ENCODE measurements at places on chromosomes 11 and 22. TPM values are rescaled to one million over a fixed set of nuclear protein-coding genes. Genes with fewer than 3 reads are reported as not detected.

GRCh38 chr22:35218079-35218478 is 39.2 kb upstream of the HMGXB4 start:
- no peak for DNase-seq

The FAM111B gene
- 6.8 TPM for total RNA-seq

DNA sequence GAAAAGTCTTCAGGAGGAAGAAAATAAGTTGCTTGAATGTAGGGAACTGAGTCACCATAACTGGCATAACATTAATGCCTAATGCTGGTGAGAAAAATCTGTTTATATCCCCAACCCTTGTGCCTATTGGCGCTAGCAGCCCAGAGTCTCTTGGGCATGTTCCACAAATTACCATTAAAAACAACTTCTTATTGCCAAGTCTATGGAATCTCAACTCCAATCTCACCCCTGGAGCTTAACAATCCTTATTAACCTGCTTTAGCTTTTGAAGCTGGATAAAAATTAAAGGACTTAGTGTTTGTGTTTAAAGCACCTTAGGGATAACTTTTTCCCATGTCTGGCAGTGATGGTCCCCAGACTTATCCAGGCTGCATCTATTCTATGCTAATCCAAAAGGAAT is 143.0 kb downstream of the APIP start:
- DNase-seq: no peak

- DNase-seq: no peak
These were observed 52.7 kb upstream of the MYEOV start for GRCh38 chr11:69241075-69241740.

DNA sequence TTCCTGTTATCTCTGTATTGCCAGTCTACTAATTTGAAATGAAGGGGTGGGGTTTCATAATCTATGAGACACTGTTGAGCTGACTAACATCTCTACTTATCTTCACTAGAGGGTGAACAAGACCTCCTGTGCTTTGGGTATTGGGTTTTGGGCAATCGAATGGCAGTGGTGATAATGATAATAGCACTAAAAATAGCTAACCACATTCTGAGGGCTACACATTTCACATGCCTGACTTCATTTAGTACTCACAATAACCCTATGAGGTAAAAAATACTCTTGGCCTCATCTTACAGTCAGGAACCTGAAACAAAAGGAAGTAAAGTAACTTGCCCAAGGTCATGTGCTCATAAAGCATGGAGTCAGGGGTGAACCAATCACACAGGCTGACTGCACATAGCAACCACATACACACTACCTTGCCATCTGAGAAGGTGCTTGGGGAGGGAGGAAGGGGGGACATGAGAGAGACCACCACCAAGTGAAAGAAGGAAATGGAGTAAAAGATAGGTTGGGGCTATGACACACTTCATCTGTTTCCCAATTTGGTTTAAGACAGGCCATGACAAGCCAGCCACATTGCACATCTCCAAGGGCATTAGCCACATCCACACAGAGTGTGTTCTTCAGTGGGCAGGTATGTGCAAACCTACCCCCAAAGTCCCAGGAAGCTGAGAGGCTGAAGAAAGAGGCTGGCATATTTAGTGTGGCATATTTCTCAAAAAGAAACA is 387.6 kb upstream of the DDI1 start:
- DNase-seq: no peak

- DNase-seq: no peak
These were observed 315.8 kb downstream of the CTTN start for GRCh38 chr11:70713988-70714665.

- no peak for DNase-seq
These were observed 79.7 kb downstream of the LARGE2 start for GRCh38 chr11:46002189-46002588.

GRCh38 chr11:128854841-128855240 is 12.3 kb downstream of the KCNJ1 start:
- no peak for DNase-seq

The C22orf39 gene
- total RNA-seq: 26.3 TPM

DNA sequence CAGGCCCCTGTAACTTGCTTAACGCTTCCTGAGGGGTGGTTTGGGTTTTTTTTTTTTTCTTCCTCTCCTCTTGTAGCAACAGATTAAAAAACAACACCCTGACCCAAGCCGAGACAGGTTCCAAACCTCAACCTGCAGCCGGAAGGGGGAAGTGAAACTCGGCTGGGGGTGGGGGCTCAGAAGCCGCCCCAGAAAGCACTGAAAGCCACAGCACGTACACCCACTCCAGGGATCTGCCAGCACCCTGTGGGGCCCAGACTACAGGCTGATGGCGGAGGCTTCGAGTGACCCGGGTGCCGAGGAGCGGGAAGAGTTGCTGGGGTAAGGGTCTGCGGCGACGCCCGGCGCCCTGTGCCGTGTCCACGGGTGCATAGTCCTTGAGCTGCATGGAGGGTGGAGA is at the start of gene LSP1:
TSS of gene LSP1 (plus strand) at position 208 of the 400 bp plus-strand sequence. CDS start at position 269, 61 bp downstream.
- no peak for DNase-seq

DNA sequence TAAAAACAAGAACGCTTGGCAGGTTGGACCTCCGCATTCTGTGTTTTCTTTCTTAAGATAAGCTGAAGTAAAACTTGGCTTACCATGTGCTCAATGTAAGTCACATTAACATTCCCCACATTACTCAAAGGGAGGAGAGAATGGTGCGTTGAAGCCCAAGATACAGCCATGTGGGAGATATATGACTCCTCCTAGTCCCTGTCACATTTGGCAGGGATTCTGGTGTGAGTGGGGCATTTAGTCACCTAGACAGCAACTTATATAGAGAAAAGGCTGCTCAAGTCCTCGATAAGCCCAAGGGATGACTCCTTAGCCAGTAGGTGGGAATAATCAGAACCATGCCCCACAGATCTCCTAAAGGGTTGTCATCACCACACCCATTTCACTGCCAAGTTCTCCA is 4.6 kb downstream of the PRSS23 start:
- DNase-seq: no peak

- DNase-seq: peak; percentile 37
These were observed 41.1 kb downstream of the RBFOX2 start for GRCh38 chr22:35987487-35987886.

The SLC29A2 gene
- total RNA-seq: 0.63 TPM

GRCh38 chr22:25176175-25176574 is 23.5 kb upstream of the CRYBB3 start:
- DNase-seq: no peak

- DNase-seq: no peak
These were observed 20.3 kb upstream of the APLP2 start for GRCh38 chr11:130049328-130049771.

The KCNA4 gene
- not detected for total RNA-seq

The SPA17 gene
- 9.6 TPM for total RNA-seq

DNA sequence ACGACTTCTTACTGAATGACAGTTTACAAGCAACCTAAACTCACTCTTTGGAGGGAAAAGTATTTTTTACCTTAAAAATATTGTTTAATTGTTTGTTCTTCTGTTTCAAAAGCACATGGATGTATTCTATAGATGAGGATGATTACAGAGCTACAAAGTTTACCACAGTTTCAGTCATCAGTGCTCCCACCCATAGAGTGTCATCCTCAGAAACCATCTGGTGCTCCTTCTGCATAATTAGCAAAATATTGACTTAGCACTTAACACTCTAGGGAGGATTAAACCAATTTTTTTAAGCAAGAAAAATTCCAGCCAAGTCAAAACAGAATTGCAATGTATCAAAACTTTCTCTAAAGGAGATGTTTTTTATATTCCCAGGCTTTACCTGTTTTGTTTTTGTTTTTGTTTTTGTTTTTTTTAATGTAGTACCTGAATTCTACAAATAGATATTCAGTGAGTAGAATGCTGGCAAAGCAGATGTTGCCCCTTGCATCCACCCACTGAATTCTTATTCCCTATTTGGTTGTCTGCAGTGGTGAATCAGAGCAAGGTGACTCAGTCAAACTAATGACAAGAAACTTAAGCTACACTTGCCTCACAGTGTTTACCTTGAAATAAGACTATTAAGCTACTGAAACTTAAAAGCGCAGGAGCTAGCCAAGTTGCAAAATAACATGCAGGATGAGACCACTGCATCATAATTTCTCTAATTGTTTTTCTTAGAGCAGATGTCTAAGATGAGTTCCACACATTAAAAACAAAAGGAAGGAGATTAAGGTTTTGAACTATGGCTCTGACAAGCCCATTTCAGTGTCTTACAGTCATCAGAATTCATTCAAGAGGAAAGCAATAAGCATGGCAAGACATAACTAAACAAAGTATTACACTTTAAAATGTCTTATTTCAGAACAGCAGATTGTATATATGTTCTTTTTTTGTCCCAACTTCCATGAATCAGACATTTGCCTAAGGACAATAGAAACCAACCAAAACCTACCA is 155.1 kb upstream of the SOX6 start:
- no peak for DNase-seq

DNA sequence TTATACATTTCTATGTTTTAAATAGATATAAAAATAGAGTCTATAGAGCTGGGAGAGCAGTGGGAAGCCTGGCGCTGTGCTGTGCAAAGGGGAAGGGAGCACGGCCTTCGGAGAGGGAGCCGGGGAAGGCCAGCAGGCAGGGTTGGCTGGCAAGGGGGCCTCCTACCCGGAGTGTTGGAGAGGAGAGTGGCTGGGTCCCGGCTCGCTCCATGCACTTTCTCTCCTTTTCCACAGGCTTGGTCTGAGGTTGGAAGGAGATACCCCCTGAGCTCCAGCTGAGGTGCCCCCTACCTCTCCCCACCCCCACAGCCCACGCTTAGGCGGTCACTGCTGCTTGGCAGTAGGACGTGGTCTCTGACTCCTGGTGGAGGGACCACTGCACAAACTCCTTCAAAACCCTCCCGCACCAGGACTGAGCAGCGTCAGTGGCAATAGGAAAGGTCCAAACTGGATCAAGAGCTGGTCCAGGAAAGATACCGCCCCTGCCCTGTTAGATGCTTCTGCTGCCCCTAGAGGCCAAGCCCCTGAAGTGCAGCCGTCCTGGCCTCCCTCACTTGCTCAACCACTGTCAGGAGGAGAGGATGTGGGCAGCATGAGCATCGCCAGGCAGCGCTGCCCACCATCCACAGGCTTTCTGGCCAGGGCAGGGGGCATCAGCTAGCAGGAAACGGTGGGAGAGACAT is 52.9 kb downstream of the SYT13 start:
- peak; percentile 78 for DNase-seq

The DEUP1 gene
- total RNA-seq: not detected

GRCh38 chr22:47215851-47216250 is 453.4 kb downstream of the TBC1D22A start:
- no peak for DNase-seq

The OR5P2 gene
- total RNA-seq: not detected

The RCOR2 gene
- 0.80 TPM for total RNA-seq

- no peak for DNase-seq
These were observed 4.8 kb upstream of the PHF21B start for GRCh38 chr22:45014654-45015053.

The ZNF280B gene
- 9.1 TPM for total RNA-seq

DNA sequence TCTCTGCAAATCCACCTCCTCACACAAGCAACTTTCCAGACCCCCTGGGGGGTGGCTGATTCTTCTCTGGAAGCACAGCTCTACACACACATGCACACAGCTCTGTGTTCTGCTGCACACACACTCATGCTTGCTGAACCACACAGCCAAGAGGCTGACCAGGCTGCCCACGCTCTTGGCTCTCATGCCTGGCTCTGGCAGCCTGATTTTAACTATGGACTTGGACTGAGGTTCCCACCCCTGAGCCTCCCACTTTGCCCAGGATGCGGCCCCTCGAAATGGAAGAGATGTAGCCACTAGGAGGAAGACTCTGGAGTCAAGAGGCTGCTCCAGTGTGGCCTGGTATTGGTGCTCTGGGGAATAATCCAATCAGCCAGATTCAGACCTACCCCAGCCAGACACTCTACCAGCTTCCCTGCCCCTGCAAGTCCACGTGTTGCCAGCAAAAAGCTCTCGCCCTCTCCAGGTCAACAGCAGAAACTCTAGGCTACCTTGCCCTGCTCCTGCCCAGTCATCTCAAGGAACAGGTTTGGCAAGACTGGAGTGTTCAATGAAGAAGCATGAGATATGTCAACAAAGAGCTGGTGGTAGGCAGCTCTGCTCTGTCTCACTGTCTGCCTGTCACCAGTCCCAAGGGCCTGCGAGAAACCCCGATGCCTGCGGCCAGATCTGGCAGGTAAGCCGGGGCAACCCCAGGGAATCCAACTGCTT is 8.8 kb upstream of the CASTOR1 start:
- no peak for DNase-seq

Data from SK-MEL-5 (cell line).